ENCODE measurements at places on chromosomes 16 and 17. TPM values are rescaled to one million over a fixed set of nuclear protein-coding genes. Genes with fewer than 3 reads are reported as not detected.

EVI2A gene
- total RNA-seq, result 0.63 TPM

KRTAP17-1 gene
- total RNA-seq, result not detected

ITGA2B gene
- not detected for total RNA-seq

TM4SF5 gene
- not detected for total RNA-seq

TEX14 gene
- not detected for total RNA-seq

NXPH3 gene
- 0.03 TPM for total RNA-seq

- no peak for DNase-seq
Measured at GRCh38 chr16:52581530-52581929, 34.6 kb upstream of the TOX3 start.

- no peak for DNase-seq
Measured at GRCh38 chr17:50181144-50181543, 15.3 kb downstream of the SGCA start.

DNA sequence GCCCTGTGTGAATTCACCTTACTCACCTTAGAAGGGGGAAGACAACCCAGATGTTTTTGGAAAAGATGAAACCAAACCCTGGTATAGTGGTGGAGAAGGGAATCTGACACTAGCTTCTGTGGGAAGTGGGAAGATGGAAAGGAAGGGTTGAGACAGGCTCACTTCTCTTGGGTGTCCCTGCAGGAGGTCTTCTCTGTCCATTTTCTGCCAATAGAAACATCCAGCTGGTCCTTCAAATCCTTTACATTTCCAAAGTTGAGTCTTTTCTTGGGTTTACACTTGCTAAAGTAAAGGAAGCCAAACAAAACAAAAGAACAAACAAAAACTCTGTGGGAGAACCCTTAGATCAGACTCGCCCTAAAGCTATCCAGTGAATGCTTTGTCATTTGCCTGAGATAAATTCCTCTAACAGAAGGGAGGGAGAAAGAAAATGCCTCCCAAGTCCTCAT, 10.2 kb downstream of the HOXB1 start:
- no peak for DNase-seq

- no peak for DNase-seq
Measured at GRCh38 chr17:47778184-47778635, 43.4 kb downstream of the OSBPL7 start.

DNA sequence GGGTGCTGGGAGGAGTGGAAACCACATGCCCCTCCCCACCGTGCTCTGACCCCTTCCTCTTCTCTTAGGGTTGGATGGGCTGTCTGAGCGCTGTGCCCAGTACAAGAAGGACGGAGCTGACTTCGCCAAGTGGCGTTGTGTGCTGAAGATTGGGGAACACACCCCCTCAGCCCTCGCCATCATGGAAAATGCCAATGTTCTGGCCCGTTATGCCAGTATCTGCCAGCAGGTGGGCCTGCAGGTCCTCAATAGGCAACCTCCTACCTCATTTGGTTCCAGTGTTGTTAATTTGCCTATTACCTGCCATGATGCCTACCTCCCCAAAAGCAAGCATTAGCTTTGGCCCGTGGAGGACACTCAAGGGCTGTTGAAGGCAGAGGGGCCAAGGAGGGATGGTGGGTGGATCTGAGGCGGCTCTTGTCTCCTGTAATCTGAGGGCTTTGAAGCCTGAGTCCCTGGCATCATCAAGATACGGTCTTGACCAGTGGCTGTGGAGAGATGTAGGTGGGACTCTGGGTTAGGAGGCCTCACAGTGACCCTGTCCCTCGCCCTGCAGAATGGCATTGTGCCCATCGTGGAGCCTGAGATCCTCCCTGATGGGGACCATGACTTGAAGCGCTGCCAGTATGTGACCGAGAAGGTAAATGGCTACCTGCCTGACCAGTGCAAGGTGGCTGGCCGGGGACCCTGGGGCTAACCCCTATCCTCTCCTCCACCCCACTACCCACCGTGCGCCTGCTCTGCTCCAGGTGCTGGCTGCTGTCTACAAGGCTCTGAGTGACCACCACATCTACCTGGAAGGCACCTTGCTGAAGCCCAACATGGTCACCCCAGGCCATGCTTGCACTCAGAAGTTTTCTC, 3.4 kb downstream of the ALDOA start:
- DNase-seq, result no peak

- no peak for DNase-seq
Measured at GRCh38 chr17:6901086-6901485, 69.6 kb upstream of the TEKT1 start.

- DNase-seq, result no peak
Measured at GRCh38 chr16:81638286-81638945, 140.7 kb upstream of the PLCG2 start.

- DNase-seq, result peak; percentile 69
Measured at GRCh38 chr17:28216528-28216927, 102.5 kb upstream of the TMEM97 start.

DNA sequence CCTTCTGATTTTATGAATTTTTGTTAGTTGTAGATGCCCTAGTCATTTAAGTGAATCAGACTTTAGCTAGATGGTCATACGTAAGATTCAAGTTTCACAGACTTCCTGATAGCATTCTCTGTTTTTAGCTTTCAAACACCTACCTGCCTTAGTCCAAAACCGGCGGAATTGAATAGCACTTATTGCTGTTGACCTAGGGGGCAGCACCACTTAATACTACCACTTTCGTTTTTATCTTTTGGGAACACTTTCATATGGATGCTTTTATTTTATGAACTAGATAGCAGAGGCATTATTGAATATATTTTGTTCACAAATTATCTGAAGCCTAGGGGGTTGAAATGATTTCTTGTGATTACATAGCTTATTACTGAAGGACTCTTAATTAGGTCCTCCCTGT, 31.5 kb downstream of the TADA2A start:
- DNase-seq, result no peak

DNA sequence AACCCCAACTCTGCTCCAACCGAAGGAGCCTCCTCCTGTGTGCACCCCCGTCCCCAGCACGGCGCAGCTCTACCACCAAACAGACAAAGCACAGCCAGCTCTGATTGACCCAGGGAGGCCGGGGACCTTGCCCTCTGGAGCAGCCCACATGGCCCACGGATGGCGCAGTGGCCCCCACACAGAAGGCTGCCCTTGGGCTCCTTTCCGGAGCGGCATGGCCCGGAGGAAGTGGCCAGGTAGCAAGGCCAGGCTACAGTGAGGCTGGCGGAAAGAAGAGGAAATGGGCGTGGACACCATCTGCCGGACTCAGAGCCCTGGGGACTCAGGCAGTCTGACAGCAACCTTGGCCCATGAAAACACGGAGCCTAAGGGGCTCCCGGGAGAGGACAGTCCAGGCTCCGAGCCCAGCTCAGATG, 19.9 kb upstream of the ZC3H18 start:
- DNase-seq, result no peak

DNA sequence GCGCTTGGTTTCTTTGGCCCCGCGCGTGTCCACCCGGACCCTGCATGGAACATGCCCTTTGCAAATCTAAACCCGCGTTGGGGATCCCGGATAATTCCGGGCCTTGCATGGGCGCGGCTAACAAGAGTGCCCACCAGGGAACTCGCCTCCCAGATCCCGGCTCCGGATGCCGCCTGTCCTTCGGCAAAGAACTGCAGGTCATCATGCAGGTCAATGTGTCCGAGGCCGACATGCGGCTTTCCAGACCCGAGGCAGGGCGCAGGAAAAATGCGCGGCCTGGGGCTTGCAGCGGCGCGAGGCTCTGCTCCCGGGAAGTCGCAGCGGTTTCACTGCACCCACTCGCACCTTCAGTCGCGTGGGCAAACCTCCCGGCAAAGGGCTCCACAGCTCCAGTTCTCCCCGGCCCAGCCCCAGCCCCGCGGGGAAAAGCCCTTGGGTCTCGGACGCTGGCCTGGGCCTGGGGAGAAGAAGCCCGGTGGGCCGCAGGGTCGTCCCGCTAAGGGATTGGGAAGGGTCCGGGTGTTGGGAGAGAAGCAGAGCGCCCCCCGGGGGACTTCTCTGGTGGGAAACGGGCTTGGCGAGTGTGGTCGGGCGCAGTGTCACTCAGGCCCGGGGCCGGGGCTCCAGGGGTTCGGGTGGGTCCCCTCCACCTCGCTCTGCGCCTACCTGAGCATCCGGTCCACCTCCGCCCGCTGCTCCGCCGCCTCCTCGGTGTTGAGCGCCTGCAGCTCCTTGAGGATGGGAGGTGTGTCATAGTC, 805 bp downstream of the HNF1B start:
- no peak for DNase-seq

Measured in Daoy (cell line).